ENCODE measurements at places on chromosomes 16 and 17.

- no peak for DNase-seq
These were observed 243.2 kb upstream of the GSE1 start for GRCh38 chr16:85369741-85370528.

- DNase-seq = no peak
These were observed 193.8 kb upstream of the CACNG3 start for GRCh38 chr16:24062270-24062817.

DNA sequence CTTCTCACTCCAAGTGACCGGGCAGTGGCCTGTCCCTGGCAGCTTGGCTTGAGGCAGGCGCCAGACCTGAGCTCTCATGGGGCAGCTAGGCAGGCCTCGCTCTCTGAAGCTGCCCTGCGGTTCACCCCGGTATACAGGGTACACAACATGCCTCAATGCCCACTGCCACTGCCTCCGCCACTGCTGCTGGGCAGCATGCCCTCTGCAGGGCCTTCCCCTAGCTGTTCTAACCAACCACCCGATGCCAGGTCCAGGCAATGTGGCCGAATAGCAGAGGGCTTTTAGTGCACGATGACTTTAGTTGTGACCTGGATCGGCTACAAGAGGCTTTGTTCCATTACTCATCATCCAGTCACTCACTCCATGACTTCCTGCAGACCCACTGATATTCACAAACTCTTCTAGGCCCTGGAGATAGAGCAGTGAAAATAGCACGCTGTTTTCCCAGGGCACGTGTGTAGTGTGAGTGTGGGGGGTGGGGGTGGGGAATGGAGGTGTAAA, 19.7 kb downstream of the CDC42EP4 start:
- no peak for DNase-seq

DNA sequence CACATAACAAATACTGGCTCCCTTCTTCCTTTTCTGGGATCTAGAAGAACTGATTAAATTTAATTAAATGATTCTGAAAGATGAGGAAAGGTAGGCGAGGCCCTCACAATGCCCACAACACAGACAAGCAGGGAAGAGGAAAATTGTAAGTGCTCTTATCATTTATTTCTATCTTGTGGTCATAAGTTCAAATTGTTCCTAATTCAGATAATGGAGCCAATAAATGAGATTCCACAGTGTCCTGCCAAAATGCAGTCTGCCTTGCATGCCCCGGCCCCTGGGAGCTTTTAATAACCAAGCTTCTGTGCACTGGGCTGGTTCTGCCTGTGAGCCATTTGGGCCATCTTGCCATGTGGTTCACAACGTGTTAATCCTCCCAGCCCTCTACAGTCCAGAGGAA, 97.0 kb downstream of the CMC2 start:
- DNase-seq = no peak

DNA sequence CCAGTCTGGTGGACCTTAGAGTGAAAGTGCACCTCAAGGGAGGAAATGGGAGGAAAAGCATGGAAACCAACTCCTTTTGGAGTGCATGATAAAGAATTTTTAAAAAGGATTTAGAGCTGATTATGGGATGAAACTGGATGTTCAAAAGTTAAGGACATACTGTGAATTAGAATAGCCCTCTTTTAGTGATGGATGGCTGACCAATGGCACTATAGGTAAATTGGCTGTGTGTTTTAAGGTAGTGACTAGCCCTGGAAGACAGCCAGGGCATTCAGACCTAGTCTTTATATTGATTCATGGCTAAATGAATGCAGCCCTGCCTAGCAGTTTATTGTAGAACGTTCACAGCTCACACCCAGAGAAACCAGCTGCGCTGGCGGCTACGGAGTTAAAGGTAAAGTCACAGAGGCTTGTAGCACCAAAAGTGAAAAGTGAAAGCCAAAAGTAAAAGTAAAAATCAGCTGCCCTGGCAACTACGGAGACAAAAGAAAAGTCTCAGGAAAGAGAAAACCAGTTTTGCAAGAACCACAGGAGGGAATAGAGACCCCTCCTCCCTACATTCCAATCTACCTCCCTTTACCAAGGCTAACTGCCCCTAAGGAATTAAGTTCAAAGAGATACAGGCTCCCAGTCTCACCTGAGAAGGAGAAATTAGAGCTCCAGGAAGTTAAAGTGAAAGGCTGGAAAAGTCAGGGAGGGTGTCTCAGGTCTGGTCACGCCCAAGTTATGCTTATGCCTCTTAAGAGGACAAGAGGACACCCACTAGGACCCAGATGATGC, 21.8 kb downstream of the ACSM1 start:
- no peak for DNase-seq

- no peak for DNase-seq
These were observed 20.5 kb downstream of the EMC8 start for GRCh38 chr16:85778873-85779272.

- DNase-seq = no peak
These were observed 559 bp downstream of the IRX3 start for GRCh38 chr16:54286090-54286365.

DNA sequence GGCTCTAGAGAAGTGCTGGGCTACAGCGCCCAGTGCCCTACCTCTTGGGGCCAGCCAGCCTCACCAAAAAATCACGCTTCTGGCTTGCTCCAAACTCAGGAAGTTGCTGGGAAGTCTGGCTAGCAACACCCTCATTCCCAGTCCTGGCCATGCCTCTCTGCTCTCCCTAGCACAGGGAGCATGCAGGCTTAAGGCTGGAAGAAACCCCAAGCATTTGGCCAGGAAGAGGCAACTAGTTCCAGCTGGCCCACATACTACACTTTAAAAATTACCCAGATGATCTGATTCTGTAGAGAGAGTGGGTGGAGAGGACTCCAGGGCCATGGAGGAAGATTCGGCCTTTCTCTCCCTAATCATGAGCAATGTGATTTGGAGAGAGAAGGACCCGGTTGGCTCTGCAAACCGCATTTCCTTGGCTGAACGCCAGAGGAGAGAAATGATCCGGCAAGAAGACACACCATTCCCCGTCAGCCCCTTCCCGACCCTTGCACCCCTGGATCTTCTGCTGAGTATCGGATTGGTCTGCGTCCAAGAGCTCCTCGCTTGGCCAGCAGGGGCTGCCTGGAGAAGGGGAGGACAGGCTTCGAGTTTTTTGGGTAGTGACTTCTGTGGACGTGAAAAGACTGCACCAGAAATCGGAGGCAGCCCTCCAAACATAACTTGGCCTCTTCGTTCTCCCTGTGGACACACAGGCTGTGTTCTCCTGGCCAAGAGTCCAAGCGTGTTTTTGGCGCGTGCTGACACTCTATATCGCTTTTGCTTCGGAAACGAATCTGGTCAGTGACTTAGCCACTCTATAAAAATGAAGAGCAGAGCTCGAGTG, 406.3 kb downstream of the WWOX start:
- no peak for DNase-seq

- DNase-seq = no peak
These were observed 12.4 kb upstream of the SLC6A2 start for GRCh38 chr16:55643161-55643970.

DNA sequence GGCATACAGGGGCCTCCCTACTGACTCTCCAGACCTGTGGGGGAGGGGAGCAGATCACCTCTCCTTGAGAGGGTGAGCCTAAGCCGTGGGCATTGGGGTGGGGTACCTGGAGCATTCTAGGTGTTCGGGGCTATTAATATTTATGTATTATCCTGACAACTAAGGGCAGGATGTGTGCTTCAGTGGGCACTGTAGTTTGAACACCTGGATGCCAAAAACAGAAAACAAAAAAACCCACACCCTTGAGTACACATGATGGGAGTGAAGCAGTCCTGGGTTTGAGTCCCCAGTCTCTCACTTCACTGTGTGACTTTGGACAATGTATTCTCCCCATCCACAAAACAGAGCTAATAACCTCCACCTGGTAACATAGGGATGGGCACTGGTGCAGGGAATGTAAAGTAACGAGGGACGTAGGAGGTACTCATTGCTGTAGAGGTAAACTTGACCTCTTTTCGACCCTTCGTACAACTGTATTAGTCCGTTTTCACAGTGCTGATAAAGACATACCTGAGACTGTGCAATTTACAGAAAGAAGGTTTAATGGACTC, 257.8 kb downstream of the CPPED1 start:
- no peak for DNase-seq

DNA sequence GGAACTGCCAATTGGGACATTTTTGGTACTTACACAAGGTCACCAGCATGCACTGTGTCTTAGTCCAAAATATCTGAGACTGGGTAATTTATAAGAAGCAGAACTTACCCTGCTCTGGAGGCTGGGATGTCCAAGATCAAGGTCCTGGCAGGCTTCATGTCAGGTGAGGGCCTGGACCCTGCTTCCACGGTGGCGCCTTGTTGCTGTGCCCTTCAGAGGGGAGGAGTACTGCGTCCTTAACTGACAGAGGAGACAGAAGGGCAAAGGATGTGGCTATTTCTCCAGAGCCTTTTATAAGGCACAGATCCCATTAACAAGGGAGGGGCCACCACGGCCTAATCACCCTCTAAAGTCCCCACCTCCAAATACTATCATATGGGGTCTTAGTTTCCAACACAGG, 178.9 kb downstream of the C16orf95 start:
- no peak for DNase-seq

DNA sequence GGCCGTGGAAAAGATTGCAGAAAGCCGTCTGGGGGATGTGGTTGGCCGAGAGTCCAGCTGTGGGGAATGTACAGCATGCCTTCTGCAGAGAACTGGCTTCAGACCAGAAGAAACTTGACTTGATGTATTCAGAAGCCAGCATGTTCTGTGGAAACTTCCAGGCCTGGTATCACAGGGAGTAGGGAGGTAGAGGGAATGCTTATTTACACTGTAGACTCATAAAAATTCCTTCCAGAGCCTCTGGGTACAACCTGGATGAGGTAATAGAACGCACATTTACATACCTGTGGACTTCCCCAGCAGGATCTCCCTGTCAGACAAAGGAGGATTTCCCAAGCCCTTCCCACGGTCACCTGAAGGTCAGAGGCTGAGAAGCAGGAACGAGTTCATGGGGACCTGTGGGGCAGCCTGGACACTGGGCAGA, 11.8 kb upstream of the GAS7 start:
- no peak for DNase-seq

- no peak for DNase-seq
These were observed at the start of gene C16orf89 for GRCh38 chr16:5065813-5066212. C16orf89 (minus strand) TSS chr16:5065956; CDS start chr16:5065908, 48 bp downstream.

- no peak for DNase-seq
These were observed 105.7 kb upstream of the RCVRN start for GRCh38 chr17:10010752-10011151.

- no peak for DNase-seq
These were observed 309.0 kb downstream of the CDH13 start for GRCh38 chr16:82935766-82936165.

DNA sequence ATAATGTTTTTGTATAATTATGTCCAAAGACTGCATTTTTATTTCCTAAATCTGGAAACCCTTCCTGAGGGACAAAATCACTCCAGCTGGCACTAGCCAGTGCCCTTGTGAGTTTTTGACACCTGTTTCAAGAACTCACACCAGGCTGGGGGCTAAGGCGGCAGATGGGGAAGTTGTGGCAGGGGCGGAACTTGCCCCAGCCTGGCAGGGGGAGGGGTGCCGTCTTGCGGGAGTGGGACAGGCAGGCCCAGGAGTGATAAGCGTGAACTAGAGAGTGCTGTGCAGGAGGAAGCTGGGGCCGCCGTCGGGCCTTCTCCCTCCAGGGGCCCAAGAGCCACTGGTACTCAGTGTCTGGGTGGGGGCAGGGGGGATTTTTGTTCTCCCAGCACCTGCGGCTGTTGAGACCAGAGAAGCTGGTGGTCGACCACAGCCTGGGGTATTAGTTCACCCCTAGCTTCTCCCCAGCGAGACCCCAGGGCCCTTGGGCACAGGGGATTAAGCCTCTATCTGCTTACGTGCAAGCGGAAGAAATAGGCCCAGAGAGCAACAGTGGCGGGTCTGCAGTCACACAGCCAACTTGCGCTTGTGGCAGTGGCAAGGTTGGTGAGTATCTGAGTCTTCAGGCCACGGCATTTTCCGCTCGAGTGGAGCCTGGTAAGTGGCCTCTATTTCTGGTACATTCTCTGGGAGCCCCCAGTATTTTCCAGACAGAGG, 40.2 kb upstream of the PLCG2 start:
- DNase-seq = no peak

GRCh38 chr17:17067257-17067656, 25.0 kb downstream of the MPRIP start:
- DNase-seq = no peak

- no peak for DNase-seq
These were observed 41.3 kb downstream of the USP31 start for GRCh38 chr16:23107936-23108335.

- no peak for DNase-seq
These were observed at the start of the genes GPS1 and RFNG for GRCh38 chr17:82051776-82052637. GPS1 (plus strand) TSS chr17:82051898; CDS start chr17:82051932, 34 bp downstream. RFNG (minus strand) TSS chr17:82051811; CDS start chr17:82051766, 45 bp downstream.

GRCh38 chr16:8194794-8195193, 395.5 kb downstream of the TMEM114 start:
- DNase-seq = no peak

GRCh38 chr16:27096375-27096774, 29.6 kb downstream of the C16orf82 start:
- DNase-seq = no peak
